Kasumi-1 (cell line): ENCODE measurements at places on chromosomes 12 and 14.

GRCh38 chr12:22882559-22882958 lies 257.6 kb downstream of the ETNK1 start:
- no peak for DNase-seq

- DNase-seq: no peak
Measured at GRCh38 chr14:94650806-94651805, 38.9 kb downstream of the SERPINA3 start.

- DNase-seq: no peak
Measured at GRCh38 chr12:123794027-123794426, 31.9 kb downstream of the DNAH10 start.

DNA sequence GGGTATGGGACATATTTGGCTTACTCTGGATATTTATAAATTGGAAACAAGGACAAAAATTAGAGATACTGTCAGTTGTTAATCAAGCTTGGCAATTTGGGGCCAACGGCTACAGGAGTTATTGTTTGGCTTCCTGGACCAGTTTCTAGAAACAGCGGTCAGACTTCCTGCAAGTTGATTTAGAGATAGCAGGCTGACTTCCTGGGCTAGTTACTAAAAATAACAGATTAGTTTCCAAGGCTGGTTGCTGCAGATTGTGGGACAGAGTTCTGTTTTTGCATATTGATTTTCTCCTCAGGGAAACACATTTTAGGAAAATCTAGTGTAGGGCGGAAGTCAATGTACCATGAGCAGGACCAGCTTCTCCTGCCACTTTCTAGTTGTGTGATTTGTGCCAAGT lies 144.0 kb upstream of the TMPO start:
- DNase-seq: peak; percentile 37

DNA sequence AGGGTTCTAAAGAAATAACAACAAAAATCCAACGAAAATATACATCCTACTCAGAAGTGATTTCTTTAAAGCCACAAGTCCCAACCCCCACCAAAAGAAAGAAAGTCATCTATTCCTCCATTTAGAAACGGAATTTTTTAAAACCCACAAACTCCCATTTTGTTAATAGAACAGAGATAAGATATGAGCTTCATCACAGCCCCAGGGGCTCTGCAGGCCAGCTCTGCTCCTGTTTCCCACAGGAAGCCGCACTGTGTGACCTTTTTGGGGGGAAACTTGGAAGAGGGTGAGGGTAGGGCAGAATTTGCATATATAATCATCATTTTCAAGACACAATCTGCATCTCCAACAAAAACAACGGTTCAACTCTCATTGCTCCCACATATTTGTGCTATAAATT lies 2.8 kb downstream of the FBXL14 start:
- no peak for DNase-seq

GRCh38 chr14:24159777-24160498 lies 1.1 kb upstream of the IRF9 start:
- no peak for DNase-seq

- no peak for DNase-seq
Measured at GRCh38 chr14:66015071-66015780, 470.9 kb upstream of the CCDC196 start.

GRCh38 chr14:68020493-68020892 lies 200.9 kb downstream of the RAD51B start:
- DNase-seq: no peak

GRCh38 chr12:75551477-75551876 lies 40.1 kb upstream of the KRR1 start:
- DNase-seq: no peak

- no peak for DNase-seq
Measured at GRCh38 chr14:94888121-94888520, 118.2 kb upstream of the GSC start.

- no peak for DNase-seq
Measured at GRCh38 chr12:19457561-19457960, 18.3 kb downstream of the AEBP2 start.

DNA sequence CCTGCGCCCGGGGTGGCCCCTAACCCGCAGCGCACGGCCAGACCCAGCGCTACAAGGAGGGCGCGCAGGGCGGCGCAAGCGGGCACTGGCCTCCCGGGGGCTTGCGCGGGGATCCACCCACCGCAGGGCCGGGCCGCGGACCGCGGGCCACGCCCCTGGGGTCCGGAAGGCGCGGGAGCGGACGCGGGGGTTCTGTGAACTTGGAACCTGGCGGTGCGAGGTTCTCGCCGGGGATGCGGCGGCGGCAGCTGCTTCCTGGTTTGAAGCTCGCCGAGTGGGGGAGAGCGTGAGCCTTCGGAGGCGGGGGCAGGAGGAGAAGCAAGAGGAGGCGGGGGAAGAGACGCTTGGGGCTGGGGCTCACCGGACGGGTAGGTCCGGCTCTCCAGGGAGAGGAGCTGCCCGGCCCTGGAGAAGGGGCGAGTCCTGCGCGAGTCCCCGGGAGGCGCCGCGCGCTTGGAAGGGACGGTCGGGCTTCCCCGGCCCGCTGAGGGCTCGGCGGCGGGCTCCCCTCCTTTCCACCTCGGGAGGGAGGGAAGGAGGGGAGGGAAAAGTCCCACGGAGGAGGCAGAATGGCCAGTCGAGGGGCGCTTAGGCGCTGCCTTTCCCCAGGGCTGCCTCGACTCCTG lies at the start of gene PRKCH:
TSS of gene PRKCH (plus strand) at position 195 of the 626 bp plus-strand sequence. CDS start 523 bp downstream, outside the sequence.
- peak; percentile 69 for DNase-seq

- DNase-seq: no peak
Measured at GRCh38 chr12:6954316-6955107, 3.4 kb downstream of the PTPN6 start.

DNA sequence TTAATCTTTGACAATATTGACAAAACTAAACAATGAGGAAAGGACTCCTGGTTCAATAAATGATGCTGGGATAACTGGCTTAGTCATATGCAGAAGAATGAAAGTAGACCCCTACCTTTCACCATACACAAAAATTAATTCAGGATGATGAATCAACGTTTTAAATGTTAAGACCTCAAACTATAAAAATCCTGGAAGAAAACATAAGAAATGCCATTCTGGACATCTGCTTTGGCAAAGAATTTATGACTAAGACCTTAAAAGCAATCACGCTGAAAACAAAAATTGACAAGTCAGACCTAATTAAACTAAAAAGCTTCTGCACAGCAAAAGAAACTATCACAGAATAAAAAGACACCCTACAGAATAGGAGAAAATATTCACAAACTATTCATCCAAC lies 97.4 kb downstream of the LMNTD1 start:
- DNase-seq: no peak
